ENCODE measurements at places on chromosomes 11 and 22.

DNA sequence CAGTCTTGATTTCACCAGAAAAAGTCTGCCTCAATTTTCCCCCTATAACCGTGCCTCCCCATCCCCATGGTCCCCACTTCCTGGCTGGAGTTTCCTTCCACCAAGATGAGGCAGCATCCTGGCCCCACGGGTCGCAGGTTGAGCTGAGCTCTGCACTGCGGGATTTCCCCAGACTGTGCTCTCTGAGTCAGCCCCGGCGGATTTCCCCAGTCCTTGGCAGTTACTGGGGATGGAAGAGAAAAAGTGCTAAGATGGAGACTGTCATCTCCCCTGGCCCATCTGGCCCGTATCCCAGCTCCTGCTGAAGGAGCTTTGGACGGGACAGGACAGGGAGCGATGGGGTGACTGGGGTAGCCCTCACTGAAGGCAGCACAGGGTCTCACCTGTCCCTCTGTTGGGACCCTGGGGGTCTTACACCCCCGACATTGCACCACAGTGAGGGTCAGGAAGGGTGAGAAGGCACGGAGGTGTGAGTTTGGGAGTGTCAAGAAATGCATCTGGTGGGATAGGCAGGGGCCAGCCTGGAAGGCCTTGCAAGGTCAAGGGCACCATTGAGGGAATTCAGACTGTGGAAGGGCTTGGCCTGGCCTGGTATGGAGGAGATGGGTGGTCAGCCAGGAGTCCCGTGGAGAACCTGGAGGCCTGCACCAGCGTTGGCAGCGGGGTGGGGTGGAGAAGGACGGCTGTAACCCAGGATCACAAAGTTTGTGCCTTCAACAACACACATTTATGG lies 36.5 kb downstream of the NADSYN1 start:
- DNase-seq = peak; percentile 17

- DNase-seq = no peak
Observed at GRCh38 chr11:6571434-6572008, 31.9 kb downstream of the RRP8 start.

GRCh38 chr11:57972013-57972367 lies 51.7 kb upstream of the OR9Q1 start:
- no peak for DNase-seq

GRCh38 chr11:11946878-11947277 lies 61.5 kb downstream of the DKK3 start:
- DNase-seq = no peak

DNA sequence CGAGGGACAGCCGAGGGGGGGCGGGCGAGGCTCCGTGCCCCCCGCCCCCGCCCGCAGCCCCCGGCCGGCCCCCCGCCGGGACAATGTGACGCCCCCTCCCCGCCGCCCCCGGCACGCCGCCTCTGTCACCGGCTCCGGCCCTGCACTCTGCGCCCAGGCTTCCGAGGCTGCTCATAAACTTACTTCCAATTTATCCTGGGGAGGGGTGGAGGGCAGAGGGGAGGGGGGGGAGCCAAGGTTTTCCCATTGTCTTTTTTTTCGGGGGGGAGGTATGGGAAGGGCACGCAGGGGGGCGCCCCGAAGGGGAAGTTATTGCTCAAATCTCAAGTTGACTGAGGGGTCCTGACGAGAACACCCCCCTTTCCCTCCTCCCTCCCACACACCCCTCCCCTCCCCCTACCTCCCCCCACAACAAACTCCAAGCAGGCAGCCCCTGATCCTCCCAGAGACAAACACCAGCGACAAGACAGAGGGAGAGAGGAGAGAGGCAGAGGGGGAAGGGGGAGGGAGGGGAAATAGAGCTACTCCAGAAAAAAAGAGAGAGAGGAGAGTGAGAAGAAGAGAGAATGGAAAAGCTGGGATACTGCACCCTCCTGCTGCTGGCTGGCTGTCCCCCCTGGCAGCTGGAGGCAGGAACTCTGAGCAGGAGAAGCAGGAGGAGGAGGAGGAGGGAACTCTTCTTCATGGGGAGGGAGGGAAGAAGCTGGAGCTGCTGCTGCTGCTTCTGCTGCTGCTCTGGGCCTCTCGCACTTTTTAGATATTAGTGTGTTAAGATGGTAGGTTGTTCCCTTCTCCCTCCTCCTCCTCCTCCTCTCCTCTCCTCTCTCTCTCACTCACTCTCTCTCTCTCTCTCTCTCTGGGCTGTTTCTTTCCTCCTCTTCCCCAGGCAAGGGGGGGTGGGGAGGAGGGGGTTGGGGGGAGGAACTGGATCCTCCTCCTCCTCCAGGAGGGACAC lies 631 bp downstream of the PHF21A start:
- peak; percentile 13 for DNase-seq

- no peak for DNase-seq
Observed at GRCh38 chr11:17267576-17267975, 9.0 kb upstream of the NUCB2 start.

DNA sequence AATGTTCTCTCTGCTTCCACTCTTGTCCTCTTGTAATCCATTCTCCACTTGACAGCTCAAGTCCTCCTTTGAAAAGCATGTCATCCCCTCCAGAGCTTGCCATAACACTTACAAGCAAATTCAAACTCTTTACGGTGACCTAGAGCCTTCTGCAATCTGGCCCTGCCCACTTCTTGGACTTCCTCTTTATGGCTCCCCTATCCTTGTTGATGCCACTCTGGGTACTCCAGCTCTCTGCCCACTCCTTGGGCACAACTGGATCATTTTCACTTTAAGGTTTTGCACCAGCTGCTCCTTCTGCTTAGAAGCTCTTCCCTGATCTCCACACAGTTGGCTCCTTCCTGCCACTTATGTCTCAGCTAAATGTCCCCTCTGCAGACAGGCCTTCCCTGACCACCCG lies 217.9 kb downstream of the DSCAML1 start:
- DNase-seq = no peak

GRCh38 chr11:119148720-119149017 lies 183 bp upstream of the ABCG4 start:
- no peak for DNase-seq

DNA sequence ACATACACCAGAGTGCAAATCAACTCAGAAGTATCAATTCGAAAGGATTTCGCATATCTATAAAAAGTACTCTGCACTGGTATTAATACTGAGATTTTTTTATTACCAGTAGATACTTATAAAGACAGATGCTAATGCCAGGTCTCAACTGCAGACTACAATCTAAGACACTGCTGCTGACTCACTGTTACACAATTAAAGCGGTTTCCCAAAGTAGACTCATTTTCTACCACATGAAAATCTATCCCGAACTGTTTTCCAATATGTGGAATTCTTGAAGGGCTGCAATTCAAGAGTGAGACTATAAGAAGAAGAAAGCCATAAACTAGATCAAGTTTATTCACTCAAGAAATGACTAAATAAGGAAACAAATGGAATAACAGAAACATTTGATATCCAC lies 57.2 kb upstream of the ARHGAP32 start:
- no peak for DNase-seq

- DNase-seq = no peak
Observed at GRCh38 chr11:18468059-18468458, 12.4 kb downstream of the LDHAL6A start.

DNA sequence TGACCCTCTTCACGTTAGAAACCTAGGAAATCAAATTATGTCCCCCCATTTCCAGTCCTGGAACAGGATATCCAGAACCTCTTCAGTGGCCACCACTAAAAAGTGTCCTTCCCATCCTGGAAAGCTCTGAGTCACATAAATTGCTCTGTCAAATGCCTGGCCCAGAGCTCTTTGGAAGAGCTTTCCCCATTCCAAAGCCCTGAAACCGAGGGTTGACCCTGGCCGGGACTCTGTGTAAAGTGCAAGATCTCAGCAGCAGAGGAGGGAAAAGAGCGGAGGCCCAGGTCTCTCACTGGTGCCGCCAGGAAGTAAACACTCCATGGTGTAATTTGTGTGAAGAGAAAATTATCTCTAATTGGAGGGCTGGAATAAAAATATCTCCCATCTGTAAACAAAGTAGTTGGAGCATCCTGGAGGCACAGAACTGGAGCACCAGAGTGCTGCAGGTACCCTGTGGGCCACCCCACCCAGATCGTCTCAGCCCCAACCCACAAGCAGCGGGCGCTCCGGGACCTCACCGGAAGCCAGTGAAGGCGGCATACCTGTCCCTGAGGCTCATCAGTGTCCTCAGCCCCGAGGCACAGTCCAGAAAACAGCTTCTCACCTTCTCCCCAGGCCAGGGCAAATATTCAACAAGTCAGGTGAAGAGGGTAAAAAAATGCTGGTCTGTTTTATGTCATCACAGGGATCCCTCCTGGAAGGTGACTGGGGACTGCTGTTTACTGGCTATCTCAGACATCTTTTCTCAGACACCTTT lies 4.7 kb upstream of the JAM3 start:
- DNase-seq = no peak

DNA sequence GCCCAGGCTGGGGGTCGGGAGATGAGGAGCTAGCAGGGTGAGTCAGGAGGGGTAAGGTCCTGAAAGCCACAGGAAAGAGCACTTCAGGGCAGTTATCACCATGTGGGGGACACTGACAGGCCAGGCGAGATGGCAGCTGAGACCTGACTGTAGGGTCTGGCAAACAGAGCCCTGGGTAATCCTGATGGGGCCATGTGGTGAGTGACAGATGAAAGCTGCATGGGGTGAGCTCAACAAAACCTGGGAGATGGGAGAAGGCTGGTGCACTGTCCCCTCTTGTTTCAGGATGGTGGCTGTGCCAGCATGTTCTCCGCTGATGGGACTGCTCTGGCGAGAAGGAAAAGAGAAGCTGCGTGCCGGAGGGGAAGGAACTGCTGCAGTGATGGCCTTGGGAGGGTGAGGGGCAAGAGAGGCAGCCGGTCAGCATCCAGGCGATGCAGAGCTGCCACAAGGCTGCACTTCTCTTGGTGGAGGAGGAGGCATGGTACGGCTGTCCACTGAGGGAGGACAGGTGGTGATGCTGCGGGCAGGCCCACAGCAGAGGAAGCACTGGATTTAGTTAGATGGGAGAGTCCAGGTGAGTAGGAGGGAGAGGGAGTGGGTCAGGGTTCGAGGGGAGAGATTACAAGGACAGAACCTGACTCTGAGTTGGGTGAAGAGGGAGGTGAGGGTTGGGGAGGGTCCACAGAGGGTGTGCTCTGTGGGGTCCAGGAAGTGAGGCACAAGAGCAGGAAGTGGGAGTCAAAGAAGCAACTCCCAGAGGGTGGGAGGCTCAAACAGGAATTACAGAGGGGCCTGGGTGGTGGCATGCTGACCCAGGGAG lies 3.8 kb downstream of the TOP3B start:
- DNase-seq = no peak

GRCh38 chr11:38814670-38815069 lies 2216.6 kb upstream of the RAG2 start:
- no peak for DNase-seq

DNA sequence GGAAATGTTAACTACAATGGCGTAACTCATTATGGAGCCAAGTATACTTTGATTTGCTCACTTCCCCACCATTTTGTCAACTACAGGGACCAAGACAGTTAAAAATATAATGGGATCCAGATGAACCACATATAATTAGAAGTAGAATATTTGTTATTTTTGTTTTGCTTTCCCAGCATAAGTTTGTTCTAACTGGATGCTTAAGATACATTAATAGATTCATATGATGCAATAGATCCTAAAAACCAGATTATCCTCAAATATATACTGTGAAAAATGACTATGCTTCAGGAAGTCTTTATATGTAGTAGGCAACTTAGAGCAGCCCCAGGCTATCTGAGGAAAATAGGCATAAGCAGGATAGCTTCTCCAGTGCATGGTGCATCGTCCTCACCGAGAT lies 38.3 kb downstream of the SESN3 start:
- DNase-seq = no peak

DNA sequence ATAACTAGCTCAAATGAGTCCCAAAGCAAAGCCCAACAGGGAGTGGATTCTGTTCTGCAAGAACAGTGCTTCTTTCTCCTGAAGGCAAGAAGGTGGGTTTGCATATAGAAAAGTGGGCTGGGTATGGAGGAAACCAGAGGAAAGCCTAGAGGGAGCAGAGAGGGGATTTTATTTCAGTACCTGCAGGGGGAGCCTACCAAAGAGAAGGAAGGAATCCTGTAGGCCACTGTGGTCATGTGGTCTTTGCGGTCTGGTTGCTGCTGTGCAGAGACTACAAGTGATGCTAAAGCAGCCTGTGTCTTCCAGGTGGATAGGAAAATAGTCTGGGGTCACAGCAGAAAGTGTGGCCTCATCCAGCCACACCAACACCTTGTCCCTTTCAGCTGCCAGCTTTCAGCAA lies 33.2 kb upstream of the ZBTB16 start:
- no peak for DNase-seq

DNA sequence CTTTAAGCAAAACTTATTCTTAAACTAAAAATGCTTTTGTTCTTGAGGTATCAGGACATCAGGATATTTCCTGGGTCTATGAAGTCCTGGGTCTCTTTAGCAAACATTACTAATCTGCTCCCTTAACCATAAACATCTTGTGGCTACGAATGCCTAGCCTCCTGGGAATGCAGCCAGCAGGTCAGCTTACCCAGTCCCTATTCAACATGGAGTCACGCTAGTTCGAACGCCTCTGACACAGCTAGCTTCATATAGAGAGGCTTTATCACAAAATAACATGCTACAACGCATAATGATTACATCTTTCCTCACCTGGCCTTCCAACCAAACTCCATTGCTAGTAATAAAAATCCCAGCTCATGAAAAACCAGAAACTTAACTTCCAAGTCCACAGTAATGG lies 17.5 kb upstream of the FIBIN start:
- DNase-seq = no peak

DNA sequence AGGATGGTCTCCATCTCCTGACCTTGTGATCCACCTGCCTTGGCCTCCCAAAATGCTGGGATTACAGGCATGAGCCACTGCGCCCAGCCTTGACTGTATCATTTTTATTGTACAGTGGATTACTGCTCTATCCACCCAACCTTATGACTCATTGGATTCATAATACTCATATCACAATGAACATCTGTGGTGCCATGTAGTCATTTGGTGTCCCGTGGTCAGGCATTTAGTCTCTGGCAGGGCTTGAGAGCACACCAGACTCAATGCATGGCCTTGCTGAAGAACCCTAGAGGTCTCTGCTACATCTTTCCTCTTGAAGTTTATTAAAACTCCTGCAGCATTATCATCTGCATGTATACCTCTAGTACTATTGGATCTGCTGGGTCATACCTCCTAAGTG lies 98.0 kb upstream of the LDLRAD3 start:
- DNase-seq = no peak

DNA sequence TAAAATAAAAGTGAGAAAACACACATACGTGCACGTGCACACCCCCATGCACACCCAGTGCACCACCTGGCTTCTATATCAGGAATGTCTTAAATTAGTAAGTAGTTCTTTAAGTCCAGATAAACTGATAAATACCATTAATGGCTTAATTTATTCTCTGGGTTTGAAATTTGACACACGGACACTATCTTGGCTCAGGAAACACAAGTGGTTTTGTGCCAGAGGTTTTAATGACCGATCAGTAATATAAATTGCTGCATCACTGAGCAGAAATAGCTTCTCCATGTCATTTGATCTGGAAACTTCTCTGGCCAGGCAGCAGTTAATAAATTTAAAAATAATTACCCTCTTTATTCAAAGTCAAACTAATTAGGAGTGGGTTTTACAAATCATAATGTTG lies 101.5 kb upstream of the NNMT start:
- no peak for DNase-seq

GRCh38 chr11:95072948-95073347 lies 6.2 kb downstream of the SRSF8 start:
- DNase-seq = no peak

GRCh38 chr11:65646288-65646957 lies 8.5 kb downstream of the SIPA1 start:
- no peak for DNase-seq
